GM23338 (cell line): ENCODE measurements at places on chromosomes 3 and 15. TPM values are rescaled to one million over a fixed set of nuclear protein-coding genes. Genes with fewer than 3 reads are reported as not detected.

Gene CIP2A
- 47.8 and 63.5 TPM in 2 replicates for total RNA-seq

Gene TMEM43
- total RNA-seq: 27.6 and 34.7 TPM in 2 replicates

Gene CD200R1
- total RNA-seq: 0.12 and 0.28 TPM in 2 replicates

Gene BUB1B
- 113 and 160 TPM in 2 replicates for total RNA-seq

Gene STOML1
- total RNA-seq: 2.4 and 2.7 TPM in 2 replicates

Gene NUP210
- 72.7 and 73.9 TPM in 2 replicates for total RNA-seq

Gene MASP1
- 1.6 and 5.9 TPM in 2 replicates for total RNA-seq

Gene GOLGA8T
- total RNA-seq: 0.42 and 0.54 TPM in 2 replicates

Gene PCOLCE2
- total RNA-seq: 17.7 and 18.6 TPM in 2 replicates

GRCh38 chr3:100702082-100702979 is 7.0 kb upstream of the TFG start:
- H3K27ac ChIP-seq: no peak overlapping the region
- no peaks in the 10 kb centered on the region for H3K36me3 ChIP-seq
- H3K27me3 ChIP-seq: peaks cover 21% of the 10 kb centered on the region
- no peak for DNase-seq
- no peak overlapping the region for H3K4me3 ChIP-seq

GRCh38 chr3:14689247-14689980 is 14.5 kb downstream of the C3orf20 start:
- no peak overlapping the region for H3K27ac ChIP-seq
- no peaks in the 10 kb centered on the region for H3K4me1 ChIP-seq
- H3K4me3 ChIP-seq: no peak overlapping the region
- H3K36me3 ChIP-seq: no peaks in the 10 kb centered on the region
- no peak for DNase-seq
- H3K27me3 ChIP-seq: no peaks in the 10 kb centered on the region

DNA sequence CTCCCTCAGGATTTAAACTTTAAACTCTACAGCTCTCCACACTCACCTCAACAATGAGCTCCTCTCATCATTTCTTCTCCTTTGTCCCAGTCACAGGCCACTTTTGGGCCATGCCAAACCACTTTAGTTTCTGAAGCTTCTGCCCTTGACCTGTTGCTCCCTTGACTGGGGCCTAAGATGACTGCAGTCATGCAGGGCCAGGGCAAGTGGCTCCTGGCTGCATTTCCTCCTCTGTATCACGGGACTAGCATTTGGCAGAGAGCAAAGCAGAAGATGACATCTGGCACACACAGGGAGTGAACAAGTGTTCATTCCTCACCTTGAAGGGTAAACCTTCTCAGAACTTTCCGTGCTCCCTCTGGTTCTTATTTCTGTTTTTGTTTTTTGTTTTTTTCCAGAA is 136.9 kb downstream of the PDE8A start:
- no peak overlapping the region for H3K27ac ChIP-seq
- DNase-seq: no peak
- no peaks in the 10 kb centered on the region for H3K4me1 ChIP-seq
- H3K36me3 ChIP-seq: no peaks in the 10 kb centered on the region

GRCh38 chr3:192863091-192863420 is 54.6 kb downstream of the MB21D2 start:
- DNase-seq: no peak
- no peaks in the 10 kb centered on the region for H3K27me3 ChIP-seq
- no peak overlapping the region for H3K4me3 ChIP-seq
- H3K36me3 ChIP-seq: no peaks in the 10 kb centered on the region
- H3K27ac ChIP-seq: no peak overlapping the region

- no peaks in the 10 kb centered on the region; the same call in 1 of the 2 replicates for H3K36me3 ChIP-seq
- no peak overlapping the region for H3K27ac ChIP-seq
- H3K4me1 ChIP-seq: peaks cover 22% of the 10 kb centered on the region
- H3K27me3 ChIP-seq: peaks cover 42% of the 10 kb centered on the region
- DNase-seq: peak; percentile 38
Observed at GRCh38 chr3:125058959-125059358, 3.2 kb upstream of the HEG1 start.

DNA sequence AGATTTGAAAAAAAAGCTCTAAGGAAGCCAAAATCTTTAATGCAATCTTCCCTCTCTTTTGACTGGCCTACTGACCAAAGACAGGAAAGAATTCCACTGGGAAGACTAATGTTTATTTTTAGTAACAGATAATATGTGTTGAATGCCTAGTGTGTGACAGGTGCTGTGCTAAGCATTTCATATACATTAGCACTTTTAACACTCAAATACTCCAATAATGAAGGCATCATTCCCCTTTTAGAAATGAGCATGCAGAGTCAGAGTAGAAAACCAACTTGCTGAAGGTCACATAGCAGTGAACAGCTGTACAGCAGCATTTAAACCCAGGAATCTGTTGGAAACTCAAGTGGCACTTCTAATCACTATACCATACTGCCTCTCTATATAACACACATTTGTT is 170.6 kb downstream of the MINAR1 start:
- no peaks in the 10 kb centered on the region for H3K27me3 ChIP-seq
- H3K36me3 ChIP-seq: no peaks in the 10 kb centered on the region
- H3K4me1 ChIP-seq: no peaks in the 10 kb centered on the region; the same call in 1 of the 2 replicates
- no peak overlapping the region for H3K27ac ChIP-seq

DNA sequence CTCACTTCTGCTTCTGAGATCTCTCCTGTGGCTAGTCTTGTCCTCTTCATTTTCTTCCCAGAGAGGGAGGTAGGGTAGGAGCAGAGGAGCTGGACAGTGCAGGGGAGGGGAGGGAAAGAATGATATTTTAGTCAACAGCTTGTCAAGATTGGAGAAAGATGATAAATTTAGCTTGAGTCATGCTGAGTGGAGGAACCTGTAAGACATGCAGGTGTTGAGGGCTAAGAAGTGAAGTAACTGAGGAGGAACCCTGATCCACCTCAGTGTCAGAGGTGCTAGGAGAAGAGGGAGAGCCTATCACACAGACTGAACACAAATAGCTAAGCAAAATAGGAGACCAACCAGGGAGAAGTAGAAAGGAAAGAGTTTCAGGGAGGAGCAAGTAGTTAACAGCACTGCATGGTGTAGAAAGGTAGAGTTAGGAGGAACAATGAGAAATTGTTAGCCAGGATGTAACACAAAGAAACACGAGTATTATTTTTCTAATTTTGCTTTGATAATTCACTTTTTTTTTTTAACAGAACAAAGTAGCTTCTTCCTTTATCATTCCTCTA is 108.2 kb upstream of the CHRM5 start:
- H3K4me3 ChIP-seq: no peak overlapping the region
- peak overlapping the region; percentile 47; the same call in 1 of the 2 replicates for H3K27ac ChIP-seq
- peaks cover 11% of the 10 kb centered on the region; the same call in 1 of the 2 replicates for H3K4me1 ChIP-seq
- no peaks in the 10 kb centered on the region for H3K27me3 ChIP-seq

DNA sequence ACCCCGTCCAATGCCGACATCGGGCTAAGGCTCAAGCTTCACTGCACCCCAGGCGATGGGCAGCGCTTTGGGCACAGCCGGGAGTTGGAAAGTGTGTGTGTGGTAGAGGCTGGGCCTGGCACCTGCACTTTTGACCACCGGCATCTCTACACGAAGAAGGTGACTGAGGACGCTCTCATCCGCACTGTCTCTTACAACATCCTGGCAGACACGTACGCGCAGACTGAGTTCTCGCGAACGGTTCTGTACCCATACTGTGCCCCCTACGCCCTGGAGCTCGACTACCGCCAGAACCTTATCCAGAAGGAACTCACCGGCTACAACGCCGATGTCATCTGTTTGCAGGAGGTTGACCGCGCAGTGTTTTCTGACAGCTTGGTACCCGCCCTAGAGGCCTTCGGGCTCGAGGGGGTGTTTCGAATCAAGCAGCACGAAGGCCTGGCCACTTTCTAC is 1.0 kb downstream of the PDE12 start:
- peaks cover 9% of the 10 kb centered on the region for H3K4me1 ChIP-seq
- no peak overlapping the region for H3K27ac ChIP-seq
- H3K4me3 ChIP-seq: peak overlapping the region; percentile 86

DNA sequence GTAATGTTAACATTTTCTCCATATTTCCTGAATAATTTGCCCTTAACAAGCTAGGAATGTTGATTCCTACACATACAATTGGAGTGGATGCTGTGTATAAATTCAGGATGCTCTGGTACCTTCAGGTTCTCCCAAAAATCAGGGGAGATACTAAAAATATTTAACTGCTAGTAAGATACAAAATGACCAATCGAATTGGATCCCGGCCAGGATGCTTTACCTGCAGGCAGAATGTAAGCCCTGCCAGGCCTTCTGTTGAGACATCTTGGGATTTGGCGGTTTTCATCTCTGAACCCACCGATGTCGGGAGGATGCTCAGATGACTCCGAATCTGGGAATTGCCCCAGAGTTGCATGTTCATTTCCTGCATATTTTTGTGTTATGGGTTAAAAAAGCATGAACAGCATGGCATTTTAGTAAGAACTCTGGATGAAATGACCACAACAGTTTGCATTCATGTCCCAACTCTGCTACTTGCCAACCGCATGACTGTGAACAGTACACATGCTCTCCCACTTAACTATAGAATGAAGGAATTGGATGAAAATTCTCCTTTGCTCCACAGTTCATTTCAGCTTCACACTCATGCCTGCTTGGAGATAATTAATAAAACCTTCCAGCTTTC is 241.4 kb upstream of the TBL1XR1 start:
- no peak for DNase-seq
- no peaks in the 10 kb centered on the region for H3K4me1 ChIP-seq
- H3K27ac ChIP-seq: no peak overlapping the region
- no peaks in the 10 kb centered on the region for H3K27me3 ChIP-seq

- H3K4me3 ChIP-seq: no peak overlapping the region
- no peaks in the 10 kb centered on the region for H3K27me3 ChIP-seq
- no peaks in the 10 kb centered on the region for H3K36me3 ChIP-seq
- H3K4me1 ChIP-seq: no peaks in the 10 kb centered on the region
Observed at GRCh38 chr15:80550908-80551260, 144.2 kb upstream of the ABHD17C start.

GRCh38 chr15:56806148-56806536 is 72.8 kb upstream of the ZNF280D start:
- no peaks in the 10 kb centered on the region for H3K4me1 ChIP-seq
- no peak overlapping the region for H3K27ac ChIP-seq

GRCh38 chr15:25739687-25740121 is 123.4 kb downstream of the ATP10A start:
- DNase-seq: peak; percentile 61
- H3K4me3 ChIP-seq: no peak overlapping the region
- H3K27me3 ChIP-seq: no peaks in the 10 kb centered on the region
- no peaks in the 10 kb centered on the region for H3K36me3 ChIP-seq
- H3K27ac ChIP-seq: no peak overlapping the region

DNA sequence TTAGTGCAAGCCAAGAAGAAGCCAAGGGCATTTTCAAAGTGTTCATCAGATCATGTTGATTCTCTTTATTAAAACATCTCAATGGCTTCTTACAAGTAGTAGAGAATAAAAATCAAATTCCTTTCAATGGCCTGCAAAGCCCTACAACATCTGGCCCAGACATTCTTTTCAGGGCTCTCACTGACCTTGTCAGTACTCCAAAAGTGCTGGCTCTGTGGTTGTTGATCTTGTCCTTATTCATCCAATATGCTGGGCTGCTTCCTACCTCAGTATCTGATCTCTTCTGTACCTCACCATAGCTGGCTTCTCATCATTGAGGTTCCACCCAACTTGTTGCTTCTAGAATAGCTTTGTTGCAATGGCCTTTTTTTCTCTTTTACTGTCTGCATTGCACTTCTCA is 74.0 kb upstream of the SAMMSON start:
- H3K36me3 ChIP-seq: no peaks in the 10 kb centered on the region
- no peak overlapping the region for H3K27ac ChIP-seq
- no peak for DNase-seq
- H3K27me3 ChIP-seq: no peaks in the 10 kb centered on the region
- H3K4me3 ChIP-seq: no peak overlapping the region

- H3K4me1 ChIP-seq: peaks cover 47% of the 10 kb centered on the region
- H3K27me3 ChIP-seq: no peaks in the 10 kb centered on the region
- peak; percentile 72 for DNase-seq
- peak overlapping the region; percentile 94 for H3K27ac ChIP-seq
Observed at GRCh38 chr3:11600501-11601282, 43.0 kb downstream of the VGLL4 start.

GRCh38 chr3:119309591-119309990 is 15.4 kb downstream of the ARHGAP31 start:
- peaks cover 13% of the 10 kb centered on the region; the same call in 1 of the 2 replicates for H3K4me1 ChIP-seq
- no peaks in the 10 kb centered on the region for H3K27me3 ChIP-seq
- H3K4me3 ChIP-seq: no peak overlapping the region
- H3K27ac ChIP-seq: no peak overlapping the region
- no peak for DNase-seq
- no peaks in the 10 kb centered on the region for H3K36me3 ChIP-seq

- no peak overlapping the region for H3K4me3 ChIP-seq
- H3K27me3 ChIP-seq: no peaks in the 10 kb centered on the region
- peak; percentile 53 for DNase-seq
Observed at GRCh38 chr3:184685646-184686045, 26.2 kb downstream of the MAGEF1 start.

- H3K27ac ChIP-seq: no peak overlapping the region
- DNase-seq: no peak
- no peaks in the 10 kb centered on the region for H3K27me3 ChIP-seq
- H3K4me1 ChIP-seq: peaks cover 26% of the 10 kb centered on the region
- H3K4me3 ChIP-seq: no peak overlapping the region
Observed at GRCh38 chr15:73681856-73682599, 2.2 kb upstream of the CD276 start.

DNA sequence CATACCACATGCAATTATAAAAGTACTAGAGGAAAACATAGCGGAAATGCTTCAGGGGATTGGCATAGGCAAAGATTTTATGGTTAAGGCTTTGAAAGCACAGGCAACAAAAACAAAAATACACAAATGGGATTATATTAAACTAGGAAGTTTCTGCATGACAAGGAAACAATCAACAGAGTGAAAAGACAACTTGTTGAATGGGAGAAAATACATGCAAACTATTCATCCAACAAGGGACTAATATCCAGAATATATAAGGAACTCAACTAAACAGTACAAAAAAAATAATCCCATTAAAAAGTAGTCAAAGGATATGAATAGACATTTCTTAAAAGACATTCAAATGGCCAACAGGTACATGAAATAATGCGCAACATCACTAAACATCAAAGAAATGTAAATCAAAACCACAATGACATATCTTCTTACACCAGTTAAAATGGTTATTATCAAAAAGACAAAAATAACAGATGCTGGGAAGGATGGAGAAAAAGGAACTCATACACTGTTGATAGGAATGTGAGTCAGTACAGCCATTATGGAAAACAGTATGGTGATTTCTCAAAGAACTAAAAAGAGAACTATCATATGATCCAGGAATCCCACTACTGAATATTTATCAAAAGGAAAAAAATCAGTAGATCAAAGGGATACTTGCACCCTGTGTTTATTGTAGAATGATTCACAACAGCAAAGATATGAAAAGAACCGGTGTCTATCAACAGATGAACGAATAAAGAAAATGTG is 39.1 kb downstream of the COPS2 start:
- H3K27me3 ChIP-seq: no peaks in the 10 kb centered on the region
- H3K4me3 ChIP-seq: no peak overlapping the region
- H3K4me1 ChIP-seq: no peaks in the 10 kb centered on the region
- H3K36me3 ChIP-seq: no peaks in the 10 kb centered on the region

GRCh38 chr3:187049462-187050101 is 89.7 kb downstream of the RPL39L start:
- H3K4me1 ChIP-seq: no peaks in the 10 kb centered on the region
- DNase-seq: no peak
- H3K36me3 ChIP-seq: peaks cover 37% of the 10 kb centered on the region
- H3K27me3 ChIP-seq: no peaks in the 10 kb centered on the region

- H3K36me3 ChIP-seq: no peaks in the 10 kb centered on the region
- H3K4me1 ChIP-seq: no peaks in the 10 kb centered on the region
Observed at GRCh38 chr3:110821586-110821985, 250.0 kb upstream of the NECTIN3 start.
